ENCODE measurements at places on chromosomes 5 and 9. TPM values are rescaled to one million over a fixed set of nuclear protein-coding genes. Genes with fewer than 3 reads are reported as not detected.

Gene SHB
- total RNA-seq, result 20.0 TPM

Gene CATSPER3
- total RNA-seq, result 1.5 TPM

Gene FUT7
- total RNA-seq, result not detected

Gene FBXL7
- total RNA-seq, result 9.4 TPM

Gene RAD23B
- total RNA-seq, result 169 TPM

Gene CNTLN
- total RNA-seq, result 7.2 TPM

Gene C5orf52
- total RNA-seq, result not detected

Gene PCDHB5
- not detected for total RNA-seq

Gene SMIM33
- not detected for total RNA-seq

Gene PCAT7
- total RNA-seq, result 1.2 TPM

Gene CCDC69
- total RNA-seq, result 0.27 TPM

Gene CYSRT1
- total RNA-seq, result 0.89 TPM

Gene ACTBL2
- 0.30 TPM for total RNA-seq

Gene PLPP7
- 8.1 TPM for total RNA-seq

Gene CDC25C
- 20.2 TPM for total RNA-seq

DNA sequence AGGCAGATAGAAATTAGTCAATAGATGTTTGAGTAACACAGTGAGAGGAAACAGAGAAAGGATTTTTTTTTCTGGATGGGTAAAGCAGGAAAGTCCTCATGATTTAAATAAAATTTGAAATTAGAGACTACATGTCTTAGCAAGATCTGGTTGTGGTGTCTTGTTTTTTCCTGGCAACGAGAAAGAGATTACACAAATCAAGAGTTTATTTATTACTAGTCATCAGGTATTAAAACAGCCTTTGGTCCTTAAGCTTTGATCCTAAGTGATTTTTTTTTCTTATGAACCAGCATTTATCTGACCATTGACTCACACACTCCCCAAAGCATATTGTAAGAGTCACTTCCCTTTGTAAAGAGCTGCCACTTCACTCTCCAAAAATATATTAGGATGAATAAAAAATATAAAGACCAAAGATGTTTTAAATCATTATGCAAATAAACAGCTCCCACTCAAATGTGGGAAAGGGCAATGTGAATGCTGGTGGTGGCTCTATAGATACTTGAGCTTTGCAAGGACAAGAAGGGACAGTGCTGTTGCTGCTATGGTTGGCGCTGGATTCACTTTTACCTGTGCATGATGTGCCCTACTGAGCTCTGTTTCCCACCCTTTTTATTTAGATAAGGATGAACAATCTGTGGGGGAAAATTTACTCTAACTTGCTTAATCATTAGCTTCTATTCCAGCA is 1726.5 kb downstream of the MAT2B start:
- no peak for DNase-seq

- DNase-seq, result no peak
Observed at GRCh38 chr9:102237094-102237493, 498.6 kb upstream of the GRIN3A start.

DNA sequence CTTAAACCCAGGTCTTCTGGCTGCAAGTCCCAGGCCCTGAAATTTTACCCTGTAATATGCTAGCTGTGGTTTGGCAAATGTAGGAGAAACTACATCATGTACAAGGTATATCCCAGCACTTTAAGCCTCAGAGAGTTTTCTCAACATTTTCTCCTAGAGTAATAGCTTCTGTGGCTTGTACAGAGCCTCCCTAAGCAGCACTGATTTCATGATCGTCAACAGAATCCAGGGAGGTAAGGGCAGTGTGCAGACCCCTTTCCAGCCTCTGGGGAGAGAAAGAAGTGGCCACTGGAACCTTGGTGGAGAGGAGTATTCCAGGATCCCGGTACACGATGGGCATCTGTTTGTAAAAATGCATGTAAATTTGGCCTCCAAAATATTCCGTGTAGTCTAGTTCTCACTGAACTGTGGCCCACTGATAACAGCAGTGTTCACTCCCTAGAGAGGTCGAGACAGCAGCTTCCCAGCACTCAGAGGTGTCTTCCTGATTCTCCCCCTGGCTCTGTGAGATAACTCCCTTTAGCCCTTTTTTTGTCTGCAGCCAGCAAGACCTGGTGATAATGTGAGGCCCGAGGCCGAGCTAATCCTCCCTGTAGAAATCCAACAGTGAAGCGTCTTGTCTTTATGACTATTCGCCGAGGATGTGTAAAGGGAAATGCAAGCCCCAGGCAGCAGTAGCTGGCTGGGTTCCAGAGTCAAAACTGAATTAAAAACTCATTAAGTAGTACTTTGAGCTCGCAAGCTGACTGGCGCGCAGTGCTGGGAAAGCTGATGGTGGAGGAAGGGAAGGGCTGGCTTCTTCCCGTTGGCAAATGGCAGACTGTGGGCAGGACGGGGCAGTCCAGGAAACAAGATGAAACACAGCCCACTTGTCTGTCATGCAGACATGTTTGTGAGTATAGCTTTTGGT is 59.0 kb downstream of the MAP1B start:
- DNase-seq, result peak; percentile 83

DNA sequence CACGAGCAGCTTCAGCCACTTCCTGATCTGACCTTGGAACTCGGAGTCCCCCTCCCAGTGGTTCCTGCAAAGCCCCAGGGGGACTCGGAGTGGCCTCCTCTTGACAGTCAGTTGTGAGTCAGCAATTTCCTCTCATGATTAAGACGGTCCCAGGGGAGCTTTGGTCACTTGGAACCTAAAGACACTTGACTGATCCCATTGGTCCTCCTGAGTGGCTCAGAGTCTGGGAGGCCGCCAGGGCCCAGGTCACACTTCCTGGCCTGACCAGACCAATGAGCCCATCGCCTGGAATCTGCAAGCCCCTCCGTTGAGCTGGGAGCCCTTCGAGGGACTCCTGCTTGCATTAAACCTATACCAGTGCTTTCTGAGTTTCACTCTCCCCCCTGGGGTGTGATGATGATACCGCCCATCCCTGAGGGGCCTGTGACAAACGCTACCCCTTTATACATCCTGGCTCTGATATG is 29.1 kb downstream of the TSPAN17 start:
- DNase-seq, result peak; percentile 61

- no peak for DNase-seq
Observed at GRCh38 chr9:2837915-2838314, 6.0 kb downstream of the PUM3 start.

- DNase-seq, result no peak
Observed at GRCh38 chr5:2009986-2010914, 127.5 kb upstream of the IRX4 start.

- DNase-seq, result peak; percentile 78
Observed at GRCh38 chr9:88747768-88748167, 212.8 kb downstream of the NXNL2 start.

DNA sequence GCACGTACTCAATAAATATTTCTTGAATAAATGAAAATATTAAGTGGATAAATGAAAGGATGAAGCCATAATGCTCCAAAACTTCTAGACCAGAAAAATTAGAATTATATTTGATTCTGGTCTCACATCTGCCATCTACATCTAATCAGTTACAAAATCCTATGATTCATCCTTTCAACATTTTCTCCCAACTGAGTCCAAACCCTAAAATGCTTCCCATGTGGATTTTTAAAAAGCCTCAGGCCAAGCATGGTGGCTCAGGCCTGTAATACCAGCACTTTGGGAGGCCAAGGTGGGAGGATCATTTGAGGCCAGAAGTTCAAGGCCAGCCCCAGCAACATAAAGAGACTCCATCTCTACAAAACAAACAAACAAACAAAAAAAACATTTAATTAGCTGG is 31.6 kb upstream of the FST start:
- DNase-seq, result no peak

- DNase-seq, result peak; percentile 78
Observed at GRCh38 chr5:137310051-137310730, 188.9 kb downstream of the SPOCK1 start.

GRCh38 chr9:119956111-119956510 is 586.9 kb upstream of the BRINP1 start:
- DNase-seq, result no peak

DNA sequence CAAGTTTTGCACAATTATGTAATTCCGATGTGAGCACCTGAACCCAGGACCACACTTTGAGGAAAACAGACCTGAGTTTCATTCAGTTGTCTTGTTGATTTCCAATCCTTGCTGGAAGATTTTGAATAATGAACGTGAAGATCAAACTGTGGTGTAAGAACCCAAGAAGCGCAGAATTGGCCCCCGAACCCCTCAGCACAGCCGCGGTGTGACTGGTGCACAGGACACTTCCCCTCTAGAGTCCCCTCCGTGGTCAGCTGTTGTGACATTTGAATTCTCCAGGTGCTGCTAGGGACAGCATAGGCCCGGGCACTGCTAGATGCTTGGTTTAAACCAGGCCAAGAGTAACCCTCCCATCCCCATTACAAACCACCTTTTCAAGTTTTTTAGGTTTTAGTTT is 1.7 kb downstream of the BRD3OS start:
- no peak for DNase-seq

GRCh38 chr9:134059661-134060395 is 8.0 kb downstream of the BRD3 start:
- no peak for DNase-seq

- DNase-seq, result no peak
Observed at GRCh38 chr5:14526493-14526892, 55.1 kb upstream of the OTULINL start.

DNA sequence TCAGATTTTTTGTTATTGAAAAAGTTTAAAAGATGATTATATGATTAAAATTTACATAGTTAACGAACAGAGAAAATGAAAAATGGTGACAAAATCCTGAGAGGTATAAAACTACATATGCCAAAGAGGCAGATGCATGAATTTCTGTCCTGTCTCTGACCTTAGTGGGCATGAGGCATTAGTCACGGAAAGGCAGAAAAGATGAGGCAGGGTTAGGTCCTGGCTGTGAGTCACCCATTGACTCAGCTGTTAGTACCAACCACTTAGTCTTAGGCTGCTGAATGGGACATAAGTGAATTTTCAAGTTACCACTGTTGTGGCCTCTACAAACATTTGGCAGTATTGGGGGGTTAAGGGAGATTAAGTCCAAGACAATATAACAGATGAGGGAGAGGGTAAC is 33.1 kb downstream of the RASA1 start:
- DNase-seq, result peak; percentile 91

GRCh38 chr9:31839273-31839672 is 545.2 kb upstream of the ACO1 start:
- peak; percentile 18 for DNase-seq

DNA sequence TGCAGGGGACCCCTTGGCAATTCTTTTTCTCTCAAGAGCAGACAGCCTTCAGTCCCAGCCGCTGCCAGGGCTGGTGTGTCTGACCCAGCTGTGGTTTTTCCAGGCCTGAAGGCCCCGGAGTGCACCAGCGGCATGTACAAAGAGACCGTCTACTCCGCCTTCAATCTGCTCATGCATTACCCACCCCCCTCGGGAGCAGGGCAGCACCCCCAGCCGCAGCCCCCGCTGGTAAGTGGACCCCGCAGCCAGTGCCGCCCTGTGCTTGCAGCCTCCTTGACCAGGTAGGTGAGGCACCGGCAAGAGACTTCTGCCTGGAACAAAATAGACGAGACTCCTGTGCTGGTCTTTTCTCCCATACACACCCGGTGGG is 1.3 kb downstream of the TCF7 start:
- DNase-seq, result no peak

- DNase-seq, result no peak
Observed at GRCh38 chr9:130390390-130390789, 54.4 kb upstream of the ASS1 start.

DNA sequence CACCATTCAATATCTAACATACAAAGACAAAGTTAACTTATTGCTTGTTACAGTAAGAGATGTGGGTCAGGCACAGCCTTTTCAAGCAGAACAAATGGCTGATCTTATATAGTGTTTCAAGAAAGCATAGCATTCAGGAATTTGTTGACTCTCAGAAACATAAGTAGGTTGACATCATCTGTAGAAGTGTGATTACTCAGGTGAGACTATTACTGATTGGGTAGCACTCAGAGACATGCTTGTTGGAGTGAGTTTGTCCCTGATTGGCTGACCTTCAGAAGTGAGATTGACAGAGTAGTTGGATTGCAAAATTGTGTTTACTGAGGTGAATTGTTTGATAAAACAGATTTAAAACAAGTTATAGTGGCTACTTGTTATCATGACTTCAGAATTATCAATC is 30.7 kb upstream of the TNPO1 start:
- no peak for DNase-seq

DNA sequence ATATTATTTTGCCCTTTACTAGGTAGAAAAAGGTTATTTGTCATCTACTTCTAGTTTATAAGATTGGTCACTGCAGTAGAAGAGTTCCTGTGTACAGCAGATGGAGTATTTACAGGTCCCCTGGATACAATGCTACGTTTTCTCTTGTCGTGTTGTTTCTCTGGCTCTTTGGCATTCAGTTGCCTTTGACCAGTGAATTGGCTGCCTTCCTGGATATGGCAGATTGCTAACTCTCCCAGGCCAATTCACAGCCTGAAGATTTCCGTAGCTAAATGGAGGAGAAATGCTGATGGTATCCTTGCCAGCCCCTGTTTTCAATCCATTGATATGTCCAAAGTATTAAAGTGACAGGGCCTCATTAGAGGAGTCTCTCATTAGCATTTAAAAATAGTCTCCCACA is 32.5 kb upstream of the GNAQ start:
- DNase-seq, result peak; percentile 5

- peak; percentile 61 for DNase-seq
Observed at GRCh38 chr5:153480401-153480800, 10.1 kb upstream of the GRIA1 start.

DNA sequence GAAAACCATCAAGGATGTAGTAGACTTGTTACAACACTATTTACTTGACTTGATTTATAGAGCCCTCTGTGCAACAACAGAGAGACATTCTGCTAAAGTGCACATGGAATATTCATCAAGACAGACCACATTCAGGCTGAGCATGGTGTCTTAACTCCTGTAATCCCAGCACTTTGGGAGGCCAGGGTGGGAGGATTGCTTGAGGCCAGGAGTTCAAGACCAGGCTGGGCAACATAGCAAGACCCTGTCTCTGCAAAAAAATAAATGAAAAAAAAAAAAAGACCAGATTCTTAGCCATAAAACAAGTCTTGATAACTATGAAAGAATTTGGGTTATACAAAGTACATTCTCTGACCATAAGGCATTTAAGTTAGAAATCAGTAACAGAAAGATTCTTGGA is 25.3 kb downstream of the DENND4C start:
- no peak for DNase-seq

DNA sequence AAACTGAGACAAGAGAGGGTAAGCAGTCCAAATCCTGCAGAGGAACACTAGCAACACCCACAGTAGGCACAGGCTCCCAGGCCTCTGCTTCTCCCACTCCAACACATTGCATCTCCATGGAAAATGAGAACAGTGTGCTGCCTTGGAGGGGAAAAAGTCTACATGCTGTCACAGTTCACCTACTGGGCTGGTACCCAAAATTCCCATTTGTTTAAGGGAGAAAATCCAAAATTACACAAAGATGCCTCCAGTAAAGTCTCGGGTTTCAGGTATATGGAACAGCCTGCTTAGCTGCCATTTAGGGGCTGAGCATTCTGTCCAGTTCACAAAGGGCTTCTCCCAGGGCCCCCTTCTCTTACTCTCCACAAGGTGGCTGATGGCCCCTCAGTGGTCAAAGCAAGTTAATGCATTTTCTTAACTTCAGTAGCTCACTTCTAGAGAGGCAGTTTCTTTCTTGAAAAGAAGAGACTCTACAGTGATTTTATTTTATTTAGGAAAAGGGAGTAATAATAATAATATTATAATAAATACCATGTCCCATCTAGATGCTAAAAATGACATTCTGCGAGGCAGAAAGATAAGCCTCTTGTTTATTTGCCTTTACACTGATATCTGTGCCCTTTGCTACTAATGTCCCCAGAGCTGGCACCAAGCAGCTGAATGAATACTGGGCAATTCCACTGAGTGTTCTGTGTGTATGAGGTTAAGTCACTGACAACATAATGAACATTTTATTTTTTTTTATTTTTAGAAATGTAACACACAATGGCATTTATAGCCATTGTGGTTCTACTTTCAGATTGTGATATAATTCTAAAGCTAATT is 89.4 kb downstream of the RGS7BP start:
- DNase-seq, result no peak
